Inflammatory macrophage (primary cell): ENCODE measurements at places on chromosomes 13 and 19.

GRCh38 chr19:54162241-54162805 lies 2.8 kb upstream of the LENG1 start:
- peak; percentile 92 for DNase-seq

GRCh38 chr19:37981785-37982475 lies 74.9 kb downstream of the SIPA1L3 start:
- DNase-seq: no peak

DNA sequence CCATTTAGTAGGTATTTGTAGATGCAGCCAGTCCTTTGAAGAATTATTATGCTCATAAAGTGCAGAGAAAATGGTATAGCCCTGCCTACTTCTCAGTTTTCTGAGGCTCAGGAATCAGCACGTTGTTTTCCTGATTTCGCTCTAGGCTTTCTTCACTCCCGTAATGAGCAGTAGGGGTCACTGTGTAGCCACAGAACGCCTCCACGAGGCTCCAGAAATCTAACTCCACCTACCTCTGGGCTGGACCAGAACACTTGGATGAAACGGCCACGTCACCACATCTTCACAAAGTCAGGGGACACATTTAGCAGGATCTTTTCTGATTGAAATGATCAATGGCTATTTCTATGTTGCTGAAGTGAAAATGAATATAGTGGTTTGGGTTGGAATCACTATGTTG lies 49.8 kb upstream of the GTF3A start:
- peak; percentile 79 for DNase-seq

- no peak for DNase-seq
These were observed 25.3 kb upstream of the EIF3G start for GRCh38 chr19:10145031-10145430.

- no peak for DNase-seq
These were observed 308.9 kb upstream of the SLITRK1 start for GRCh38 chr13:84191139-84191538.

- DNase-seq: no peak
These were observed 162.0 kb downstream of the TM9SF2 start for GRCh38 chr13:99663185-99663825.

GRCh38 chr13:76828316-76828741 lies 57.9 kb downstream of the KCTD12 start:
- no peak for DNase-seq

- no peak for DNase-seq
These were observed 35.0 kb downstream of the VASP start for GRCh38 chr19:45542234-45542668.
